ENCODE measurements at places on chromosomes 1 and 21.

DNA sequence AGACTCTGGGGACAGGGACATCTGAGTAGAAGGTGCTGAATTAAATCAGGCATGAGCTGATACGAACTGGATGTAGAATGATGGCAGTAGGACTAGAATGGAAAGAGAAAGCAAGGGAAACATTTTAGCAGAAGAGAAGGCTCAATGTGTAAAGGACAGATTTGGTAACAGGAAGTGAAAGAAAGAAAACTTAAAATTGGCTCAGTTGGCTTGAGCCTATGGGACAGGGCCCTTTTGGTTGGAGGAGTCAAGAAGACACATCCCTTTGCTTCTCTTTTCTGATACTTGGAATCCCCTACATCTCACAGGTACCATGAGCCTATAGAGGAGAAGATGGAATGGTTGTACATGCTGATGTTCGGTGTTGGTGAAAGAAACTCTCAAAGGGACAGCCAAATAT, 300.6 kb upstream of the PLXNA2 start:
- DNase-seq: no peak

DNA sequence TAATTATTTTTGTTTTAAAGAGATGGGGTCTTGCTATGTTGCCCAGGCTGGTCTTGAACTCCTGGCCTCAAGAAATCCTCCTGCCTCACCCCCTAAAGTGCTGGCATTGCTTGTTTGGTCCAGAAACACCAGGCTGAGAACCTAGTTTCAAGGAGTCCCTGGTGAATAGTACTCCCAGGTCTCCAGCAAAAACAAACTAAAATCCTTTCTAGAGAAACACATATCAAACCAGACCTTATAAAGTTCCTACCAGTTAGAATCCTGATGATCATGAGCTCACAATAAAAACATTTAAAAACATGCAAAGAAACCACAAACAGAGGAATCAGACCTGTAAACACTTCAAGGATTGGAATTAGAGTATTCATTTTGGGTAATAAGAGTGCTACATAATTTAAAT, 34.4 kb upstream of the PADI1 start:
- DNase-seq: no peak

DNA sequence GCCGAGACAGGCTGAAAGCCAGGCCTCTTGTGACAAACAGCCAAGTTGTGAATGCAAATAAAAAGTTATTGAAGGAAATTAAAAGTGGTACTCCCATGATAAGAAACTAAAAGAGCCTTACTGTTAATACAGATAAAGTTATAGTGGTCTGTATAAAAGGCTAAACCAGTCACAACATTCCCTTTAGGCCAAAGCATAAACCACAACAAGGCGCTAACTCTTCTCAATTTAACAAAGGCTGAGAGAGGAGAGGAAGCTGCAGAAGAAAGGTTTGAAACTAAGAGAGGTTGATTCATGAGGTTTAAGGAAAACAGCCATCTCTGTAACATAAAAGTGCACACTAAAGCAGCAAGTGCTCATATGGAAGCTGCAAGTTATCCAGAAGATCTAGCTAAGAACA, 10.7 kb downstream of the C1orf105 start:
- DNase-seq: no peak

- DNase-seq: no peak
Observed at GRCh38 chr1:23446661-23447310, 22.2 kb upstream of the TCEA3 start.

DNA sequence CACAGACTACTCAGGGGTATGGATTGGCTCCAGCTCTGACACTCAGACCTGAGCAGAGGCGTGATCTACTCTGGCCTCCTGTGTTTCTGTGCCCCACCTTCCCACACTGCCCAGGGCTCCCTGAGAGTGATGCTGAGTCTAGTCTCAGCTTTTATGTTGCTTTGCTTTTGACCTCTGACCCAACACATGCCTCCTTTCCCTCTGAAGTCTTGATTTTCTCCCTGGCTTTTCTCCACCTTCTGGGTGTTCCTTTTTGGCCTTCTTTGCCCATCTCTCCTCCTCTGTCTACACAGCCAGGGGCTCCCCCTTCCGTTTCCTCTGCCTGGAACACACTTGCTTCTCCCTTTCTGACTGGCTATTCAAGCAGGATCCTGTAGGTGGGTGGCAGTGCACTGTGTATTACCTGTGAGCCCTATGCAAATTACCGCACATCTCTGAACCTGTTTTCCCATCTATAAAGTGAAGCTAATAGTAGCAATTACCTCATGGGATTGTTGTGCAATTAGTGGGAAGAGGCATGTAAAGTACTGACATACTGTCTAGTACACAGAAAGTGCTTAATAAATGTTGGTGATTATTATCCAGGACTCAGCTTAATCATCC, 13.7 kb upstream of the MEX3A start:
- DNase-seq: no peak

DNA sequence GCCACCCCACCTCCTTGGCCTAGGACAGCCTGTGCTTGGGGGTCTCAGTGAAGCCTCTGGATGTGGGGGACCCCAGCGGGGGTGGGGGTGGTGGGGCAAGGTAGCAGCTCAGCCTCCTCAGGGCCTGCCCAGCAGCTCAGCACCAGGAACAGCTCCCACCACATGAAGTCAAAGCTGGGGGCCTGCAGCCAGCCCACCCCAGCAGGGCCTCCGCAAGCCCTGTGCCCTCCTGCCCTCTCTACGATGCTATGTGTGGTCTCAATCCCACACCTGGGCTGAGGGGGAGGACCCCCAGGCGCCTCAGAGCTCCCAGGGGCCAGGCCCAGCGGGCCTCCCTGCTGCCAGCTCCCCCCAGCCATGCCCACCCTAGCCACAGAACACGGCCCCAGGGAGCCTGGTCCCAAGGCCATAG, 18.6 kb downstream of the PANK4 start:
- DNase-seq: no peak

DNA sequence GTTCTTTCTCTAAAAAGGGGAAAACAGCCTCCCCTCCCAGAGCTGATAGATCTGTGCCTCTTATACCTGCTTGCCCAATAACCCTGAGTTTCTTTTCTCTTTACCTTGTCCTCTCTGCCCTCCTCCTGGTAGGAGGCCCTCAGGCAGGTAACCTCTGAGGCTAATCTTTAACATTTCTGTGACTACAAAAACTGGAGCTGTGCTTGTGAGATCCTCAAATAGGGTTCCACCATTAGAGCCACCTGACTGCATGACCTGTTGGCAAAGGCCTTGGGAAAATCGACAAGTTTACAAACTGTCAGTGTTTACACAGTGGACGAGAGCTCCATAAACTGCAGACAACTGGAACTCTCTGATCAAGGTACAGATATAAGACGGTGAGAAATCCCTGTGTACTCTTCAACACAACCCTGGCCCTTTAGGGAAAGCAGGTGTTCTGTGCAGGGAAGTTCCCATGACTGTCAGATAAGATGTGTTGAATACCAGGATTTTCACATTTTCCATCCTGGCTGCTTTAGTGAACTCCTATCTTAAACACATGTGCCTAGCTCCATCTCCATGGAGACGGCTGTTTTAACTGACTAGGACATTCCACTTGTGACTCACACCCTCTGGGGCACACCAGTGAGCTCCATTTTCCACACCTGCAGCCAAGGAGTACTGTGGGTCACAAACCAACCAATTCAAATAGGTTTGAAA, 38.3 kb downstream of the ECE1 start:
- no peak for DNase-seq

- DNase-seq: no peak
Observed at GRCh38 chr1:190679044-190679443, 201.4 kb upstream of the BRINP3 start.

DNA sequence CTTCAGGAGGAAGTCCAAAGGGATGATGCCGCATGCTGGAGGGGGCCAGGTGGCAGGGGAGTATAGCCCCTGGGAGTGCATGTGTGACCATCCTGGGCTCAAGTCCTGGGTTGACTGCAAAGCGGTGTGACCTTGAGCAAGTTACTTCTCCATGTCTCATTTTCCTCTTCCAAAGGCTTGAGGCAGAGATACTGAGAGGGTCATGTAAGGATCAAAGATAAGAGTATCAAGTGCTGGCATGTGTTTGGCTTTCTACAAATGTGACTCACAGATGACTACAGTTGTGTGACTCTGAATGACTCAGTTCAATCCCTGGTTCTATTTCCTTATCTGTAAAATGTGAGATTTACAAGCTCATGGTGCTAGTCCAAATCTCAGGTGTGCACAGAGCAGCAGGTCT, 26.1 kb downstream of the PROK1 start:
- DNase-seq: no peak

- DNase-seq: no peak
Observed at GRCh38 chr1:3026581-3027391, 5.5 kb downstream of the ACTRT2 start.

DNA sequence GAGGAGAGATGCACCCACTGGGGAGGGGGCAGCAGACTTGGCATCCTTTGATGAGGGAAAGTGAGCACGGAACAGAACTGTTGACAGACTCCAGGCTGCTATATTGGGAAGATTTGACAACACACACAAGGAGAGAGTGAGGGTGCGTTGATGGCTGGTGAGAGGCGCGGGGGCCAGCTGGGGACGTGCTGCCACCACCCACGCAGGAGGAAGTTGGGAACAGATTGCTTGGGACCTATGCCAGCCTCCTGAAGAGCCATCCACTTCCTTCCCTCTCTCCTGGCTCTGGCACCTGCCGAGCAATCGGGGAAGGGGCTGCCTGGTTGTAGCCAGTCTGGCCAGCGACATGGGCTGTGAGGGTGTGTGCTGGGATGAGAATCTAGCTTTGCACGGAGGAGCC, 223.7 kb upstream of the CSF3R start:
- no peak for DNase-seq

DNA sequence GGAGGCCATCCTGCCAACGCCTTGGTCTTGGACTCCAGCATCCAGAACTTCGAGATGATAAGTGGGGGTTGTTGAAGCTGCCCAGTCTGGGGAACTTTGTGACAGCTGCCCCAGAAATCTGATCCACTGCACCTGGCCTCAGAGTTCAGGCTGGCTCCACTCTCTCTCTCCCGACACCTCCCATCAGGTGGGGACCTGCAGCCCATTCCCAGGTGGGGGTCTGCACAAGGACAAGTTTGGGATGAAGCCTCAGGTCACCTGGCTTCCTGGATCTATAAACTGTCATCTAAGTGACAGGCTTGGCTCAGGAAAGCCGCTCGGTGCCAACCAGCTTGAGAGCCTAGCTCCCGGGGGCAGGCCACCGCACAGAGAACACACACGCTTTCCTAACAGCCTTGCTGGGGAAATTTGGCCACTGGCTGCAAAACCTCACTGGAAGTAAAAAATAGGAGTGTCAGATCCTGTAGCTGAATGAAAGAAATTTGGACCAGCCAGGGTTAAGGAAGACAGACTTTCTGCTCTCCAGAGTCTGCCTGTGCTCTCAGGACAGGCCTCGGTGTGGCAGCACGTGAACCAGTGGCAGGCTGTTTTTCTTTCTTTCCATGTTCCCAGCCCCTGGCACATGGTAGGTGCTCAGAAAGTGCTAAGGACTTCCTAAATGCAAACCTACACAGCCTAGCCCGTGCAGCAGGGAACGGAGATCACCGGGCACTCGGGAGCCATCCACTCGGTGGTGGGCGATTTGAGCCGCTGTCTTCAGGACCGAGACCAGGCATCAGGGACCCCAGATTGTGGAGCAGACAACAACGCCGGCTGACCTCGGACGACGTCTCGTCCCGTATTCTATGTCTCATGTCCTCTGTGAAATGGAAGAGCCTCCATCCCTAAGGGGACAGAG, 42.6 kb upstream of the LBR start:
- no peak for DNase-seq

DNA sequence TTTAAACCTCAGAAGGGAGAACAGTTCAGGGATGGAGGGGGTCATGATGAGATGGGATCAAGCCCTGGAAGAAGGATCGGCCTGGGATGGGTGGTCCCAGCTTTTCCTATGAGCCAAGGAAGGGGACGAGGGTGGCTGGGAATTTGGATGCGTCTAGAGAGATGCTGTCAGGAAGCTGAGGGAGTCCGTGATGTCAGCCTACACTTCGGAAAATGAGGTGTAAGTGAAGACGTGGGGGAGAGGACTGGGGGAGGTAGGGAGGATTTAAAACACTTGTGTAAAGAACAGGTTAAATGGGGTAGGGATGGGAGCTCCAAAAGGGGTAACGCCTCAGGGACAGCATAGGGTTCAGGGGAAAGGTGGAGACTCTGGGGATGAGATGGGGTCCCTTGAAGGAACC, 27.5 kb downstream of the DLGAP3 start:
- no peak for DNase-seq

GRCh38 chr21:25457946-25458345, 149.3 kb downstream of the MRPL39 start:
- DNase-seq: no peak

DNA sequence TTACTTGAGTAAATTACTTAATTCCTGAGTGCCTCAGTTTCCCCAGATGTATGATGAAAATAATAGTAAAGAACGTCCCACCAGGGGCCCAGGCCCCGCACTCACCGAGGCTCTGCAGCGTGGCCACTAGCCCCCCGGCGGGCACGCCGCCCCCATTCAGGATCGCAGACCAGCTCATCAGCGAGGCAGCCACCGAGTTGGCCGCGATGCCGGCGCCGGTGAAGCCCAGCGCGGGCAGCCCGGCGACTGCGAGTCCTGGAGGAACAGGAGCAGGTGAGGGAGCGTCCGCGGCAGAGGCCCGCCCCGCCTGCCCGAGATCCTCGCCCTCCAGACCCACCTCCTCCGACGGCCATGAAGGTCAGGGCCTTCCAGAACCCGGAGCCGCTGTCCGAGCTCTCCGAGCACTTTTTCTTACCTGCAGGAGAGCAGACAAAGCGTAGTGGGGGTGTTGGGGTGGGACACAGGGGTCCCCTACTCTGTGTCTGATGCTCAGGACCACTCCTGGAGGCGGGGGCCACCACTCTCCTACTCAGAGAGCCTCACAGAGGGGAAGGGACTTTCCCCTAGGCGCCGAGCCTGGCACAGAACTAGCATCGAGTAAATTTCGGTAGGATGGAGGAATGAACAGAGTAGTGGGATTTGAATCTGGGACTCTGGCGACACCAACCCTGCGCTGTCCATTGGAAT, 3.7 kb downstream of the IFI6 start:
- DNase-seq: no peak

DNA sequence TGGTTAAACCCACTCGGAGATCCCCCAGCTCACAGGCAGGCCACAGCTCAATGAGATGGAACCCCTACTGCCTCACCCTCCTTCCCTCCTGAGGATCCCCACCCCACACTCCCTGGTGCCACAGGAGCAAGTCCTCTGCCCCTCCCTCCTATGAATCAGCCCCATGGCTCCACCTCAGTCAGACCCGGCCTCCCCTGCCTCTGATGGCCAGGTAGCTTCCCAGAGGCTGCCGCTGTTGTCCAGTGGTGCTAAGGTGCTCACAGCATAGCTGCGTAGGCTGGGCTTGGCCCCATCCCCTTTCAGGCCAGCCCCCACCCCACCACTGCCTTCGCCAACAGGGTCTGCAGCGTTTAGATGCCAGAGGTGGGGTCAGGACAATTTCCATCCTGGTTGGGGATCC, 98.5 kb upstream of the IGSF21 start:
- no peak for DNase-seq

Data from stimulated activated CD4-positive, alpha-beta T cell treated with anti-CD3 and anti-CD28 coated beads, Interleukin-15, amount 100 ng/mL, for 1 hour (primary cell).